ENCODE measurements at places on chromosomes 1 and 21.
A peak's percentile ranks its signal among the peaks of the same experiment; 100 is the strongest.

DNA sequence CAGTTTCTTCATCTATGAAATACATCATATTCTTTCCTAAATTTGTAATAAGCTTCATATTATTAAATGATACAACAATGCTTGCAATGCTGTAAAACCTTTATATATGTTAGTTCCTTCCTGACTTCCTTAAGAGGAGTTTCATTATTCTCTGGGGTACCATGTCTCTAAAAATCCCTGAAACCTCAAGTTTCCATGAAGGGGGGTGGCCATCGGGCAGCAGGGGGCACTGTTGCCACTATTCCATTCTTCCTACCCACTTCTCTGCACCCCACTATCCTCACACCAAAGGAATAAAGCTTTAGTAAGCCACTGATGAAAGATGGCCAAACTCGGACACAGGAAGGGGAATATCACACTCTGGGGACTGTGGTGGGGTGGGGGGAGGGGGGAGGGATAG, 9.0 kb upstream of the DMRTB1 start:
- no peak for DNase-seq

GRCh38 chr1:3231826-3232225, 162.8 kb downstream of the PRDM16 start:
- no peak for DNase-seq

DNA sequence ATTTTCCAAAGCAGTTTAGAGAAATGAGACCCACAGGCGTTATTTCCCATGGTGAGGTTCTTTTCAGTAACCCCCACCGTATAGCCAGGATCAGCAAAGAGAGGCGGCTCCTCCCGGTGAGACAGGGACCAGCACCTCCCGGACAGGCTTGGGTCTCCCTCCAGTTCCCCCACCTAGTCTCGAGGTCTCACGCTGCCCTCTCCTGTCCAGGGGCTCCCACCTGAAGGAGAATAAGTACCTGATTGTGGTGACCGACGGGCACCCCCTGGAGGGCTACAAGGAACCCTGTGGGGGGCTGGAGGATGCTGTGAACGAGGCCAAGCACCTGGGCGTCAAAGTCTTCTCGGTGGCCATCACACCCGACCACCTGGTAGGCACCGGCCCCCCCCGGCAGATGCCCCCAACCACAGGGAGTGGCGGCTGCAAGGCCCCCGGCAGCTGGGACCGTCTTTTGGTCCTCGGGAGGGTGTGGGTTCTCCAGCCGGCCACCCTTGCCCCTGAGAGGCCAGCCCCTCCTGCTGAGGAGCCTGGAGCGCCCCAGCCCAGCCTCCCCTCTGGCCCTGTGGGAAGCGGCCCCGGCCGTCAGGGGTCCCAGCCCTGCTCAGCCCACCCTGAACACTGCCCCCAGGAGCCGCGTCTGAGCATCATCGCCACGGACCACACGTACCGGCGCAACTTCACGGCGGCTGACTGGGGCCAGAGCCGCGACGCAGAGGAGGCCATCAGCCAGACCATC, 4.9 kb downstream of the COL6A1 start:
- DNase-seq, result peak; percentile 32

DNA sequence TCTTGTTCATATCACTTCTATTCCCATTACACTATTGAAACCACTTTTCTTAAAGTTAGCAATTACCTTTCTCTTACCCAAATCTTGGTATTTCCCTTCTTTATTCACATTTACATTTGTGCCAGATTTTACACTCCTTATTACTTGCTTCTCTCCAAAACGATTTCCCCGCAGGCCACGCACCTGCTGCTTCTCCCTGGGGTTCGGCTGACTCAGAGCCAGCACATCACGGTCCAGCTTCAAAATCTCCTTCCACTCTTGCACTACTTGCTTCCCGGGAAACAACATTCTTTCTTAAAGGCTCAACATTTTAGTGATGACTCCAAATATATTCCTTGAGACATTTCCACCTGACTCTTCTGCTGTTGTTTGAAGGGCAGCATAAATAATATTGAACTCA, 20.7 kb downstream of the LHX9 start:
- DNase-seq, result no peak
